Kidney tubule cell (primary cell): ENCODE measurements at places on chromosomes 5 and 9.
A peak's percentile ranks its signal among the peaks of the same experiment; 100 is the strongest.

DNA sequence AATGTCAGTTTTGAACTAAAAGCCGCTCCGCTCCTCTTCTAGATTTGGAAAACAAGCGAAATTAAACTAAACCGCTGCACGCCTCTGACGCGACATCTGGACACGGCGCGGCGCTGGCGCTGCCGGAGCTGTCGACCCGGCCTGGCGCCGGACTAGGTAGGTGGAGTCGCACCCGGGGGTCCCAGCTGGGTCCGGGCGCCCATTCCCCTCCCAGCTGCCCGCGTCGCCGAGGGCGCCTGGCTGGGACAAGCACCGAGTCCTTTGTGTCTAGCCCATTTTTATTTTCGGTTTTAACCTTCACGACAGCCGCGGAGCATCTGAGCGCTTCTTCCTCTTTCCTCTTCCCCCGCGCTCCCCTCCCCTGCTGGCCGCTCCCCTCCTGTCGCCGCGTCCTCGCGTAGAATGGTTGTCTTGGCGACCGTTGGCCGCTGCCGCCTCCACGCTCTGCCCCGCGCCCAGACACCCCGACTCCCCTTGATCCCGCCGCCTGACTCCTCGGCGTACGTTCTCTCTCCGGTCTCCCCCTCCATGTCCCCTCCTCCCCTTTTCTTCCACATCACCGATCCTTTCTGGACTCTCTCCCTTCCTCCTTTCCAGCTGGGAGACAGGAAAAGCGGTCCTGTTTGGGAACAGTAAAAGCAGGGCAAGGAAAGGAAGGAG lies 545 bp downstream of the CDKN2B-AS1 start:
- peak; percentile 82 for DNase-seq

- no peak for DNase-seq
These were observed 51.7 kb downstream of the SH3GL2 start for GRCh38 chr9:17630531-17630949.

GRCh38 chr9:87535817-87536539 lies 38.3 kb downstream of the DAPK1 start:
- DNase-seq: no peak

GRCh38 chr9:127077644-127077946 lies 44.8 kb downstream of the ANGPTL2 start:
- DNase-seq: no peak
